ENCODE measurements at places on chromosomes 12 and 14.

- DNase-seq: no peak
Observed at GRCh38 chr14:100535287-100536120, 51.7 kb downstream of the BEGAIN start.

- no peak for DNase-seq
Observed at GRCh38 chr12:106174876-106175275, 36.1 kb upstream of the NUAK1 start.

DNA sequence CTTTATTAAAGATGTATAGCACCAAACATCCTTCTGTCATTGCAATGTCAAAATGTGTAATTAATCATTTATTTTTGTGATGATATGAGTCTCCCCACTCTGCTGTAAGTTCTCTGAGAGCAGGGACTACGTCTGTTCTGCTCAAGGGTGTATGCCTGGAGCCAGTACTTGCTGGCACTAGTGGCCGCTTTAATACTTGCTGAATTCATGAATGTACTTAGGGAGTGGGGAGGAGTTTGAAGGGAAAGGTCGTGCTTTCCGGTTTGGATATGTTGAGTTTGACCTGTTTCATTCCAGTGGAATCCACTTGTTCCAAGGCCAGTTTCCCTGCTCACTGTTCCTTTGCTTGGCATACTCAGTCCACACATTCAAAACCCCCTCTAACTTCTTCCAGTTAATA is 1.9 kb upstream of the DCAF5 start:
- DNase-seq: no peak

- no peak for DNase-seq
Observed at GRCh38 chr12:53972722-53973235, at the start of gene HOXC11. TSS of gene HOXC11 (plus strand) at chr12:53973126. CDS start at chr12:53973242, 116 bp downstream.

DNA sequence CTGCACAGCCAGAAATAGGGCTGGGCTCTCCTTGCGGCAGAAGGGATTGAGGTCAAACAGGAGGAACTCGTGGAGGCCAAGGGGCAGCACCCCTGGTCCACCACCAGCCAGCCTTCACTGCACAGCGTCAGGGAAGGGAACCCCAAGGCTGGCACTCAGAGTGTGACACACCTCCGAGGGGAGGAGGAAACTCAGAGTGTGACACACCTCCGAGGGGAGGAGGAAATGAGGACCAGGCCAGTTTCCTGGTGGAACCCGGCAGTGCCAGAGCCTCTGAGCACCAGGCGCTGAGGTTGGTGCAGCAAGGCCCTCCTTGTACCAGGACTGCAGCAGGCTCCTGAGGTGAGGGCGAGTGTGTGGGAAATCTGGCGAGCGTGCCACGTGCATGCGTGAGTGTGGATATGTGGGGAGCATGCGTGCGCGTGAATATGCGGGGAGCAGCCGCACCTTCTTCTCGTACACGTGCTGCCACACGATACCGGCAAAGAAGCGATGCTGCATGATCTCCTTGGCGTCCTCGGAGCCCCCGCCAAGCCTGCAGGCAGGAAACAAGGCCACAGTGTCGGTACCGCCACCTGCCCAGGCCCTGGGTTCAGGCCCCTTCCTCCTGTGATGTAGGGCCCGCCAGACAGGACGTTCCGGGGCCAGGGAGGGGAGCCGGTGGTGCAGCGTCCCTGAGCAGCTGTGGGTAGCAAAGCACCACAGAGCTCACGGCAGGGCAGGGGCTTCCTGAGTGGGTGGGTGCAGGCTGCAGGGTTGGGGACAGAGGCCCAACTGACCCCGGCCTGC is 19.2 kb downstream of the SIVA1 start:
- DNase-seq: no peak

GRCh38 chr14:65476273-65476941 is 63.9 kb downstream of the FUT8 start:
- no peak for DNase-seq
